ENCODE measurements at places on chromosomes 6 and 20.

DNA sequence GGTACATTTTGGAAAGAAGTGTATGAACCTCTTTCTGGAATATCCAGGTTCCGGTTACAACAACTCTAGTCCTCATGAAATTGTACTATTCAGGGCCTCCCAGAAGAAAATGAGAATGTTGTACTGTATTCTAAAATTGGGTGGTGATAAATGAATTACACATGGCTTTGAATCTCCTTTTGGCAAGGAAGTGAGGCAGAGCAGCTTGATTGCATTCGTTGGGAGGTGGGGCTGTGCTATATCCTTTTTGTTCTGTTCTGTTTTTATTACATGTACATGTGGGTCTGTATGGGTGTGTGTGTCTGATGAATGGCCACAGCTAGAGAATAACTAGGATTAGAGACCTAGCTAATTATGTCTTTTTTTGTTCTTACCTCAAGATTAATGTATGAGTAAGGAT is 37.8 kb upstream of the SNRPB2 start:
- no peaks in the 10 kb centered on the region for H3K36me3 ChIP-seq
- H3K27me3 ChIP-seq = no peaks in the 10 kb centered on the region
- H3K4me3 ChIP-seq = no peak overlapping the region
- DNase-seq = no peak
- H3K27ac ChIP-seq = no peak overlapping the region

DNA sequence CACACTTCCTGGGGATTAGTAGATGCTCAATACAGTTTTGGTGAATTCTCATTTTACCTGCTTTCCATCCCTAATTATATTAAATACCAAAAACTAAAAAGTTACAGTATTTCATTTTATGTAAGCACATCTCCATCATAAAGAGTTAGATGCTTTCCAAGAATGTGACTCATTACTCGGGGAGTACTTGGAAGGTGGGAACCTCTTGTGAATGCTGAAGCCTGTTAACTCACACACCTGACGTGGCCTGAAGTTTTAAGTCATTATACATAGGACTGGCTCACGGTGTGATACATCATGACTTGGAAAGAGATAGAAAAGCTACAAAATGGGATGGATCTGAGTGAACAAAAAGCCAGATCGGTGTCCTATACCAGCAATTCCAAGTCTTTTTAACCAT is 2.2 kb upstream of the OSER1 start:
- H3K4me1 ChIP-seq = peaks cover 2% of the 10 kb centered on the region
- H3K27ac ChIP-seq = no peak overlapping the region
- peak; percentile 45 for DNase-seq
- H3K27me3 ChIP-seq = no peaks in the 10 kb centered on the region
- H3K36me3 ChIP-seq = no peaks in the 10 kb centered on the region

GRCh38 chr6:52081237-52081636 is 6.2 kb downstream of the PKHD1 start:
- DNase-seq = no peak
- no peaks in the 10 kb centered on the region for H3K27me3 ChIP-seq
- no peak overlapping the region for H3K27ac ChIP-seq
- no peaks in the 10 kb centered on the region for H3K36me3 ChIP-seq

GRCh38 chr6:96700915-96701314 is 136.4 kb downstream of the GPR63 start:
- no peak overlapping the region for H3K27ac ChIP-seq
- H3K36me3 ChIP-seq = no peaks in the 10 kb centered on the region
- no peaks in the 10 kb centered on the region for H3K27me3 ChIP-seq
- no peaks in the 10 kb centered on the region for H3K4me1 ChIP-seq
- no peak overlapping the region for H3K4me3 ChIP-seq
- DNase-seq = no peak

GRCh38 chr6:2104524-2104880 is 140.9 kb downstream of the GMDS start:
- no peak for DNase-seq
- no peaks in the 10 kb centered on the region for H3K27me3 ChIP-seq
- H3K36me3 ChIP-seq = no peaks in the 10 kb centered on the region
- no peak overlapping the region for H3K4me3 ChIP-seq
- H3K4me1 ChIP-seq = no peaks in the 10 kb centered on the region

- H3K27me3 ChIP-seq = no peaks in the 10 kb centered on the region
- peak overlapping the region; percentile 71 for H3K4me3 ChIP-seq
- peak overlapping the region; percentile 94 for H3K27ac ChIP-seq
- peak; percentile 95 for DNase-seq
- H3K4me1 ChIP-seq = peaks cover 6% of the 10 kb centered on the region
- H3K36me3 ChIP-seq = peaks cover 9% of the 10 kb centered on the region
Observed at GRCh38 chr6:82362878-82363427, 664 bp upstream of the TPBG start.

DNA sequence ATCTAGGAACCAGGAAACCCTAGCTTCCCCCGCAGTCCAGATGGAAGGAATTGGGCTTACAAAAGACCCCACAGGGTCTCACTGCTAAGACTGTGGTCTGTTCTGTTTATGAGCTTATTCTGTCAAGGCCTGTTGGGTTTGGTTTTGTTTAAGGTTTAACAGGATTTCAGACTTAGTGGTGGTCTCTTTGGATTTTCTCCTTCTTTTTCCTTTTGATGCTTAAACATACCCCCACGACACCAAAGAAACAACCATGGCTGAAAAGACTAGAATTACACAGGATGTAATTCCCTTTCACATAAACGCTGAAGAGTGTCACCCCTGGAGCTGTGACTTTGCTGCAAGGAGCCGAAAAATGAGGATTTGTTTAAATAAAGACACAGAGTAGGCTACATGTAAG is 408.6 kb downstream of the PREX1 start:
- no peaks in the 10 kb centered on the region for H3K4me1 ChIP-seq
- no peaks in the 10 kb centered on the region for H3K36me3 ChIP-seq
- DNase-seq = no peak
- H3K4me3 ChIP-seq = no peak overlapping the region
- no peaks in the 10 kb centered on the region for H3K27me3 ChIP-seq
- no peak overlapping the region for H3K27ac ChIP-seq

Measured in fibroblast of lung (primary cell).